Dermis microvascular lymphatic vessel endothelial cell (primary cell): ENCODE measurements at places on chromosomes 13 and 19.

DNA sequence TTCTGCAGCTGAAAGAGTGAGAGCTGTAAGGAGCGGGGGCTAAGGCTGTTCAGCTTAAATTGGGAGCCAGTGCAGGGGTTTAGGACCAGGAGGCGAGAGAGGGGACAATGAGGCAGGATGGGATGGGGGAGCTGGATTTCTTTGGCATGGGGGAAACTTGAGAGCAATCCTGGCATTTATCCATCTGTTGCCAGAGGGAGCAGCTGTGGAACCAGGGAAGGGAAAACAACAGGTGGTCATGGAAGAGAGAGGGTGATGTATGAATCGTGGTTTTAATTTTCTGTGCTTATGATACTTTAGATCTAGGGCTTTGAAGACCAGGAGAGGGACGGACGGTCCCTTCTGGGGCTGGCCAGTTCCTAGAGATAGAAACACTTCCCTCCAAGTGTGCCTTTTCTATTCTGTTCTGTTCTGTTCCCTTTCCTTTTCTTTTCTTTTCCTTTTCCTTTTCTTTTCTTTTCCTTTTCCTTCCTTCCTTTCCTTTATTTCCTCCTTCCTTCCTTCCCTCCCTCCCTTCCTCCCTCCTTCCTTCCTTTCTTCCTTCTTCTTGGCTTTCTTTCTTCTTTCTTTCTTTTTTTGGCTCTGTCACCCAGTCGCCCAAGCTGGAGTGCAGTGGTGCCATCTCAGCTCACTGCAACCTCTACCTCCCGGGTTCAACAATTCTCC is 16.0 kb upstream of the CCL25 start:
- DNase-seq = no peak

- DNase-seq = no peak
Observed at GRCh38 chr19:45159210-45159970, 1.4 kb downstream of the NKPD1 start.

GRCh38 chr19:11096210-11096841 is 7.1 kb downstream of the LDLR start:
- DNase-seq = peak; percentile 53

DNA sequence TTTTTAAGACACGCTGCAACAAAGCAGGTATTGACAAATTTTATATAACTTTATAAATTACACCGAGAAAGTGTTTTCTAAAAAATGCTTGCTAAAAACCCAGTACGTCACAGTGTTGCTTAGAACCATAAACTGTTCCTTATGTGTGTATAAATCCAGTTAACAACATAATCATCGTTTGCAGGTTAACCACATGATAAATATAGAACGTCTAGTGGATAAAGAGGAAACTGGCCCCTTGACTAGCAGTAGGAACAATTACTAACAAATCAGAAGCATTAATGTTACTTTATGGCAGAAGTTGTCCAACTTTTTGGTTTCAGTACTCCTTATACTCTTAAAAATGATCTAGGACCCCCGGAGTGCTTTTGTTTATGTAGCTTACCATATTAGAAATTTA is 1.2 kb downstream of the BRCA2 start:
- DNase-seq = no peak

DNA sequence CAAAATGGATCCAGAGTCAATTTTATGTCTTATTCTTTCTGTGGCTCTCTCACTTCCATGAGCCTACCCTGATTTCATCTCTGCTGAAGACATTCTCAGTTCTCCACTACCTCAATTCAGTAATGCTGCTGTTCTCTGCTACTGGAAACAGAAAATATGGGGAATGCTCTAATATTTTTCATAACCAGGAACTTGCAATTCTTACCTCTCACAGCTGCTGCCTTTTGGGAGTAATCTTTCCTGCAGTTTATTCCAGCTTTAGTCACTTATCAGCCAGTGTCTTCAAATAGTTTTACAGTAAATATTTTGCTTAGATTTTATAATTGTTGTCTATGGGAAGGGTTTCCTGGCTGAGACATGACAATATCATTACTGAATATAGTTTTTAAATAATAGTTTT is 145.1 kb upstream of the UFM1 start:
- DNase-seq = no peak

DNA sequence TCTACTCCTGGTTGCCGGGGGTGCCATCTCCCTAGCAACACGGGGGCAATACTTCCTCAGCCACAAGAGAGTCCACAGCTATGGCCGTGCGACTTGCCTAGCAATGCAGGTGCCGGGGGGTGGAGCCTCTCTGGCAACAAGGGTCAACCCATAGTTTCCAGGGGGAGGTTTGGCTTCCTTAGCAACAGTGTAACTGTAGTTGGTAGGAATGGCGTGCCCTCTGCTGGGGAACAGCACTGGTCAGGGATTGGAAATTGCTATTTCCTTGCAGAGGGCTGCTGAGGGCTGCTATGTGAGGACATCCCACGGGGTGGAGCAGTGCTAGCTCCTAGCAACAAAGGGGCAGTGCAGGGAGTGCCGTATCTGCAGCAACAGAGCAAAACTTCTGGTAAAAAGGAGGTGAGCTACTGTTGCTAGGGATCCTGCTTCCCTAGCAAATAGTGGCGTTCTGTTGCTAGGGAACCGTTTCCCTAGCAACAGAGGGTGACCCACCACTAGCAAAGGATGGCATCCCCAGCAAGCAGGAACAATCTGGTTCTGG is 7.0 kb upstream of the TMC4 start:
- peak; percentile 85 for DNase-seq

DNA sequence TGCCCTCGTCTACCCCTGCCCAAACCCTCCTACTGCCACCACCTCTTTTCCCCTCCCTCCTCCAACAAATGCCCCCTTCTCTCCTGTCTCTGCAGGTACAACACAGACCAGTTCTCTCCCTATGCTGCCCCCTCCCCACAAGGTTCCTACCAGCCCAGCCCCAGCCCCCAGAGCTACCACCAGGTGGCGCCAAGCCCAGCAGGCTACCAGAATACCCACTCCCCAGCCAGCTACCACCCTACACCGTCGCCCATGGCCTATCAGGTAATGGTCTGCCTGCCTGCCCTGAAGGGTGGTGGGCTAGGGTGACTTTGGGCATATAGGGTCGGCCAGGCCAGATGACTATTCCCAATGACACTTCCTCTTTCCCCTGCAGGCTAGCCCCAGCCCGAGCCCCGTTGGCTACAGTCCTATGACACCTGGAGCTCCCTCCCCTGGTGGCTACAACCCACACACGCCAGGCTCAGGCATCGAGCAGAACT is 6.5 kb upstream of the TIMM50 start:
- DNase-seq = peak; percentile 22

GRCh38 chr13:101140936-101141335 is 275.4 kb downstream of the NALCN start:
- no peak for DNase-seq

- DNase-seq = no peak
Observed at GRCh38 chr13:100984085-100984705, 309.6 kb upstream of the TMTC4 start.

GRCh38 chr13:43294412-43294811 is 271.0 kb downstream of the DNAJC15 start:
- no peak for DNase-seq

DNA sequence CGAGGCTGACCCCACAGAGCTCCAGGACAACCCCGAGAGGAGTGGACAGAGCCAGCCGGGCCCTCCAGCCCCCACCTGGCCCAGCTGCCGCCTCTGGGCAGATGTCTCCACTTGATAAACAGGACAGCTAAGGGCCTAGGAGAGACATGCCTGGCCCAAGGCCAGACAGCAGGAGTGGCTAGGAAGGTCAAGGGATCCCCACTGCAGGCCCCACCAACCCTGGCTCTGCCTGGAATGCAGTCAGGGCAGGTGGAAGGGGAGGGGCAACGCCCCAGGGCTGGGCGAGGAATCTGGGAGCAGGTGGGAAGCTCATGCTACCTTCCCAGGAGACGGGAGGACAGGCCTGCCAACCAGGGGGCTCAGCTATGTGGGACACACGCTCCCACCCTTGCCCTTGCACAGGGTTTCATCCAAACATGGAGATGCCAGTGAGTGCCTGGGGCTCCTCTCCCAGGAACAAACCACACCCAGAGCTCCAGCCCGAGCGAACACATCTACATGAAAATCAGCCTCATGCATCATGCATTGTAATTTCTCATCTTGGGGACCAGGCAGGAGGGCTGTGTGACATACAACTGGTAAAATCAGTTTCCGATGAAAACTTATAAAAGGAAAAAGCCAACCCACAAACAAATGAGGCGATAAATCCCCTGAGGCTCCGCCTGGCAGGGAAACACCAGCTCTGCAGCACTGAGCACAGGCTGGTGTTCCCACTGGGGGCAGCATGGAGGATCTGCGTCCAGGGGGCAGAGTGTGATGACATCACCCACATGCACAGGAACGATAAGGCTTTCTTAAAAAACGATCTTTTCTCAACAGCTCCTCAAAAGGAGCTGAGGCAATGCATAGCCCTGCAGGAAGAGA is 25.0 kb downstream of the SH3GL1 start:
- DNase-seq = peak; percentile 74

DNA sequence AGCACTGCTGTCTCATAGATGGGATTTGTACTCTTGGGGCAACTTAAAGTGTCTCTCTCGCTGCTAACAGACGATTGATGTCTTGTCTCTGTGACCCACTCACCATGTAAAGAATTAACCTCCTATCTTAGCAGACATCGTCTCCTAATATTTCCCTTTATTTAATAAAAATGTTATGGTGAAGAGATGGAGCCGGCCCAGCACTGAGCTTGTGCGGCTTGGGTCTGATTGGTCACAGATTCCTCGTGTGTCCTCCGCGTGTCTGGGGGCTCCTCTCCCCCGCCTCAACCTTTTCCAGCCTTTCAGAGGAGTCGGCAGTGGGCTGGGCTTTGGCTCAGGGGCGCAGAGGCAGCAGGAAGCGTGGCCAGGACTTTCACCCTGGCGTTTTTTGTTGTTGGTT is 13.2 kb upstream of the CRTC1 start:
- no peak for DNase-seq

DNA sequence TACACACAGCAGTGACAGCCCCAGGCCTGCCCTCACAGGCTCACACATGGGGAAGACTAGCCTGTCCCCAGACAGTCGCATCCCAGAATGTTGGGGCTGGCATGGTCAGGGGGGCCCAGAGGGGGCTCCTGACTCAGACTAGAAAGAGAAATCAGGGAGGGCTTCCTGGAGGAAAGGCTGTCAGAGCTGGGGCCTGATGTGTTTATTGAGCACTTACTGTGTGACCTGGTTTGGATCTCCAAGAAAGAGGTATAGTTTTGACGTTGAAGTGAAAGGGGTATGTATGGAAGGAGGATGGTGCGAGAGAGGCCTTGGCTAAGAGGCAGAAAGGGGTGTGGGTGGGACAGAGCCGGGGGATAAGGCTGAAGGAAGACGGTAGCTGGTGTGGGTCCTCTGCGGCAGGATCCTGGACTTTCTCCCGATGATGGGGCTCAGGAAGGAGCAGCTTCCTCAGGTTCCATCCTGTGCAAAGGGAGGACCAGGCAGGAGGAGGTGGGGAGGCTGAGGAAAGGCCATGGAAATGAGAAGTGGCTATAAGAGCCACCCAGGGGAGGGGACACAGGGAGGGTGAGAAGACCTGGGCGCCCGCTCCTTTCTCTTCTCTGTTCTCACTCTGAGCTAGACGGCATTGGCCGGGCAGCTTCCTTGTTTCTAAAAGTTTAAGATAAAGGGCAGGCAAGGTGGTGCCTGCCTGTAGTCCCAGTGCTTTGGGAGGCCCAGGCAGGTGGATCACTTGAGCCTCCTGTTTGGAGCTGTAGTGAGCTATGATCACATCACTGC is 16.1 kb upstream of the BCL3 start:
- DNase-seq = no peak

DNA sequence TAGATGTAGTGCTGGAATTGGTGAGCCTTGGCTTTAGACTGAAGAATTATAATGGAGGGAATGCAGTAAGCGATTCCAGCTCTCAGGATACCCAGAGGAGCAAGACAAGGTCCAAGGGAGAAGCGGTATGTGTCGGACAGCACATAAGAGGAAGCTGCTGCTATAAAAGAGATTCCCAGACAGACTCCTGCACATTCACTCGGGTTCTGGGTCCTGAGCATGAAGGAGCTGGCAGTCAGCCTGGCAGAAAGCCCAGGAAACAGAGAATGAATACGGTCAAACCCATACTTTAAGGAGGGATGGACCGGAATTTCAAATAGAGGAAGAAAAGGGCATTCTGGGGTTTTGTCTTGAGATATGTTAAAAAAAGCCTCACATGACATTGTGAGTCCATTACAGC is 308.3 kb downstream of the DNAJC15 start:
- no peak for DNase-seq

GRCh38 chr13:80336776-80337287 is 4.1 kb downstream of the SPRY2 start:
- DNase-seq = no peak

DNA sequence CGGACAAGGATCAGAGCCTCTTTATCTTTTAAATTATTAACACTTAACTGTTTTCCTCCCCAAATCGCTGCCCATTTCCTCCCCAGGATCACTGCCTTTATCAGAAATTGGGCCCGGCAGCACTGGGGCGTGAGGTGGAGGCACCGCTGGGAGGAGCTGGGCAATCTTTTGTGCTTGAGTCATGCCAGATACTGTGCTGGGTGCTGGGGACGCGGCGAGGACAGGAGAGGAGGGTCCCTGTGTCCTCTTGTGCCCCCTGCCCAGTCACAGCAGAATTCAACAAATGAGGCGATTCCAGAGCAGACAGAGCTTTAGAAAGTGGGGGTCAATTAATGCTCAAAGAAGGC is 347.8 kb downstream of the ZNF536 start:
- DNase-seq = no peak

GRCh38 chr13:36533806-36534205 is 101.5 kb downstream of the CCNA1 start:
- DNase-seq = peak; percentile 97

DNA sequence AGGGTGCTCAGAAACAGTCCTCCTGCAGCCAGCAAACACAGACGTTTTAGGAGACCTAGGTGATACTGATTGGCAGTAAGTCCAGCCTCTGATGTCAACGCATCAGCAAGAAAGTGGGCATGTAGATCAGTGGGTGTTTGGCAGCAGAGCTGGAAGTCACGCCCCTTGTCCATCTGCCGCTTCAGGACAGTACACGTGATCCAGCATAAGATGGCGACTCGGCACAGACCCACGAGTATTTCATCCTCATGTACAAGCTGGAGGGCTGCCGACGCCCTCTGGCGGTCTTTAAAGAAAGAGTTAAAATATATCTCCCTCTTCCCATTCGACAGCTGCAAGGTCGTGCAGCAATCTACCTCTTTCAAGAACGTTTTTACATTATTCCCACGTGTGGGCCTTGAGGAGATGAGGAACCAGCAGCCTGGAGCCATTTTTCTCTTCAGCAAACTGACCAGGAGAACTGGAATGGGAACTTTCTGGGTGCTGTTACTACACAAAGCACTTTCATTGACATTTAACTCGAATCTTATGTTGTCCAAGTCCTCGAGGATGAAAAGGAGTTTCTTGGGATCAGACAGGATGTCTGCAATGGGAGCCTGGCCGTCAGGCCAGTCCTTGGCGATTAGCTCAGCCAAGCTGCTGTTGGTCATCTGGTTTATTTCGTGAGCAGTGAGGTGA is 22.3 kb downstream of the NLRP11 start:
- peak; percentile 77 for DNase-seq

DNA sequence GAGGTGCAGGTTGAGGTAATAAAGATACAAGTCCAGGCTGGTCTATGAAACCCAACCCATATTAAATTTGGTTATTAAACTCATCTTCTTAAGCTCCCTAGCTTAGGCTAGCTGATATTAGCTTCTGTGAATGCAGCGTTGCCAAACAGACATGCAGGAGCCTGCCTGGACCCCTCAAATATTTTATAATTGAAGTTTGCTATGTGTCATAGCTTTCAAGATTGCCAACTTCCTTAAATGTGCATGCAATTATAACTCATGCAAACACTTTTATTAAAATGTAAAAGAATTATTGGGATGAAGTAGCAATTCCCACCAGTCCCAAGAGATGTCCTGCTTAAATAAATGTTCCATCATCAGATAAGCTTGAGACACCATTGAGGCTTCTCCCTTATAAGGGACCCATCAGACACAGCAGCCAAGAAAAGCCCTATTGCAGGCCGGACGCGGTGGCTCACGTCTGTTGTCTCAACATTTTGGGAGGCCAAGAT is 51.3 kb downstream of the MBNL2 start:
- no peak for DNase-seq
